ENCODE measurements at places on chromosomes 2 and 18.

DNA sequence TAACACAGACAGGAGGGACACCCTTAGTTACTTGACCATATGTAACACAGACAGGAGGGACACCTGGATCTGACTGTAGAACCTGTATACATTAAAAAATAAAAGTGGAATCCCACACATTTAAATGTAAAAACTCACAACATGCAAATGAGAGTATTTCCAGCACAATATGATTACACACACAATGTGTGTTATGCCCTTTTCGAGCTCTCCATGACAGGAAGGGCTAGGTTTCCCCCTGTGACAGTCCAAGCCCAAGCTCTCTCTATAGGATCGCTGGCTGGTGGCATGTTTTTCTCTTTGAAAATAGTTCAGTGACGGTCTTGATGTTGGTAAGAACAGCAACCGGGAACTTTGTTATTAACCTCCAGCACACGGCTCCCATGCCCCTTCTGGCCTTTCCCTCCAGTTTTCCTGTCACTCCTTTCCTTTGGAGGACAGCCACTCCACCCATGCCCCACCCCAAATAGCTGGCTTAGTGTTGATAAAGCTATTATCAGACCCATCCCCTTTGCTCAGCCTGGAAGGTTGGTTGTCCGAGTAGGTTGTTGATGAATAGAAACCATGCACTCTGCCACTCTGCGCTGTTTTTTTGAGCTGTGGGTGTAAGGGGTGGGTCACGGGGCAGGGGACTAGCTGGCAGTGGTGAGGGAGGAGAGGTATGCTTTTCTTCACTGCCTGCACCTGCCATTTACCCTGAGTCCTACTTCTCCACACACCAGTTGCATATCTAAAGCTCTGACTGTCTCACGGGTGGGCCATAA, 2.7 kb downstream of the RASGRP3 start:
- DNase-seq, result no peak

DNA sequence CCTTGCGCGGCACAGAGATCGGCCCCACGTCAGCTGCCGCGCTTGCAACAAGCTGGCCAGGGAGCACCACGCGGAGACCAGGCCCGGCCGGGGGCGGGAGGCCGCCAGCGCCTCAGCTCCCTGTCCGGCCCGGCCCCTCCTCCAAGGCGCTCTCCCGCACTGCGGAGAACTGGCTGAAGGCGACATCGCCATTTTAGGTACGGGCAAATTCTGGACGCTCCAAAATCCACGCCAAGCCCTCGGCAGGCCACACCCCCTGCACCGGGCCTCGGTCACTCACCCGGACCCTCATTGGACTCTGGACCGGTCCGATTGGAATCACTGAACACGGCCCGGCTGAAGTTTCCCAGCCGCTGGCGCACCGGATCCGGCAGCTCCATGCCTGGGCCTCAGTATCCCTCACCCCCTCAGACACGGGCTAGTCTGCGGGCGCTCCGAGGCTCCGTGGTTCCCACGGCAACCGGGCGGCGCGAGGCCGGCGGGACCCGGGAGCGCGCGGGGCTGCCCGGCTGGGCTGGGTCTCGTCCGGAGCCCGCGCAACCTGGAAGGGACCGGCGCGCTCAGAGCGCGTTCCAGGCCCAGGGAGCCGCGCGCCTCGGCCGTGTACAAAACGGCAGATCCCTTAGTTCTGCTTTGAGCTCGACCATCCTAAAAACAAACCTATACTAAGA, at the start of gene TMEM17:
Gene TMEM17, minus strand, starts transcription at position 446 of the 671 bp plus-strand sequence. Its CDS starts 66 bp downstream, at position 380.
- DNase-seq, result no peak

DNA sequence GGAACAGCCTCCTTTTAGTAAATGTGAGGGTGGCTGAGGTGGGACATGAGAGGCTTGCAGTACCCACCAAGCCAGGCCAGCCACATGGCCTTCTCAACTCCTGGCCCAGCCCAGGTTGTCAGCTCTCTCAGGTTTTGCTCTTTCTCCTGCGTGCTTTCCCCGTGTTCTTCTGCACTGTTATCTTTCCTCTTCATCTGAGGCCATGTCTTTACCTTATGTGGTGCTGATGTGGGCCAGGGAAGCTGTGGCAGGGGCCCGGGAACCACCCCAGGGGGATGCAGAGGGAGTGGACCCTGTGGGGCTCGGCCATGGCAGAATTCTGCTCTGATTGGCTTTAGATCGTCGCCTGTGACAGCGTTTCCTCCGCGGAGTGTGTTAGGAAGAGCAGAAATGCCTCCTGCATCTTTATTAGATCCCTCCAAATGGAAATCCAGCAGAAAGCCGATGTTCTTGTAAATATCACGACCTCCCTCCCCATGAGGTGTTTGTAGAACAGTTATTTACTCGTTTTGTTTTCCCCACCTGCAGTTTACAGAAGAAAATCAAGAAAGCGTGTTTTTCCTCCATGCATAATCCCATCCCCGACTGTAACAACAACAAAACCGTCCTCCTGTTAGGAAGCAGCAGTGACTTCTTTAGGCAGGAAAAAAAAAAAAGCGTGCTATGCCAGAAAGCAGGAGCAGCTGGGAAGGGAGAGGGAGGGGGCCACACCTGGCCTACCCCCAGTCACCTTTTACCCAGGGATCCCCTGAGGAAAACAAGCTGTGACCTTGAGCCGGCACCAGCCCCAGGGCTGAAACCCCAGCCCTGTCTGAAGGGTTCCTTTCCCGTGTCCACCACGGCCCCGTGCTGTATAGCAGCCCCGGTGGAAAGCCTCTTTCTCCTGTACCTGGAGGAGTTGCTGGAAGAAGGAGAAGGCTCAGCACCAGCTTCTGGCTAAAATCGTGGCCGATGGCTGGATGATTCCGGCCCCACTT, 54.8 kb downstream of the HPCAL1 start:
- DNase-seq, result no peak

- no peak for DNase-seq
Observed at GRCh38 chr2:210964141-210964764, 407.9 kb downstream of the CPS1 start.

GRCh38 chr2:31137211-31138036, 816 bp downstream of the GALNT14 start:
- DNase-seq, result no peak

DNA sequence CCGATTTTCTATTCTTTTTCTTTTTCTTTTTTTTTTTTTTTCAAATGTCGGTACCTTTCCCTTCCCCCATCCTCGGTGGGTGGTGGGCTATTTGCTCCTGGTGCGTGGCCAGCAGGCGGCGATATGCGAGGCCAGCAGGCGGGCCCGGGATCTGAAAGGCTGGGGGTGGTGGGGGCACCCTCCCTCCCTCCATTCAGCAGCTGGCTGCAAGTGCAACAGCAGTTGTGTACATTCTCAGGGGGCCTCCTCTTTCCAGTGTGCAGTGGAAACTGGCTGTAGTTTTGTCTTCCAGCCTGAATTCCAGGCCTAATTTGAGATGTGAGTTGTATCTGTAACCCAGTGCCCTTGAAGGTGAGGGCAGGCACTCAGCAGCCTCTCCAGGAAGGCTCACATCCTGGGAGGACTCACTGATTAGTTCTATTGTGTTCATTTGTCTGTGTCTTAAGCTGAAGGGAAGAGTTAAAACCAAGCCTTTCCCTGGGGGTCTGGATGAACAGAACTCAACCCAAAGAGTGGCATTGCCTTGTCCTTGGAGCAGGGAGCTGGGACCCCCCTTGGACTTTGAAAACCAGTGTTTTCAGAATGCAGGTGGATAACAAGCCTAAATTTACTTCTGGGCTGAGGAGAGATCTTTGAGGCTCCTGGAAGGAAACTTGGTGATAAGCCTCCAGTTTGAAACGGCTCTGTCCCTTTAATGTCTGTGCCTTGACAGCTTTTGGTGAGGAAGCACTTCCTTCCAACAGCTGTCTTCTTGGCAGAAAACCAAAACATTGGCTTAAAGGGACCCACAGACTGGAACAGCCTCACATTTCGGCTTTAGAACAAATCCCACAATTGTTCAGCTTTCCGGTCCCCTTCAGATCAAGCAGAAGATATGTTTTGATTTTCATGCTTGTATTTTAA, 3.3 kb downstream of the MYCN start:
- DNase-seq, result no peak

DNA sequence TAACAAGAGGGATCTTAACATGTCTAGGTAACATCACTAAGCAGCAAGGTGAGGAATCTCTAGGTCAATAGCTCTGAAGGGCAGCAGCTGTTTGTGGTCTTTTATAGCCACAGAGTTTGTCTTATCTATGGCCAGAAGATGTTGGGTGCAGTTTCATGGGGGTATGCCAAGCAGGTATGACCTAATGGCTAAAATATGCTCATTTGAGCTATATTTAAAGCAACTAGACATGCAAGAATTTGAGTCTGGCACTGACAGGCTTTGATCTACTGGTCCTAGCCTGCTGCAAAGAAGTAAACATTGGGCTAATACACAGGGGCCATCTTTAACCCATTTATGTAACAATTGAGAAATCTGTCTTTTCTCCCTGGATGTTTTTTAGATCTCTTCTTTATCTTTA, 13.9 kb upstream of the UGP2 start:
- no peak for DNase-seq

GRCh38 chr2:56185101-56185581, 1.4 kb downstream of the CCDC85A start:
- no peak for DNase-seq

GRCh38 chr2:170095380-170095779, 82.6 kb upstream of the MYO3B start:
- DNase-seq, result no peak

- DNase-seq, result no peak
Observed at GRCh38 chr2:203016716-203017115, 2.0 kb downstream of the NBEAL1 start.
